Right hindlimb (tissue), 1 donor: ENCODE measurements at places on chromosomes 4 and X.

GRCh38 chr4:151953312-151953711 lies 192.5 kb upstream of the GATB start:
- DNase-seq: no peak

- no peak for DNase-seq
Measured at GRCh38 chrX:29662759-29663503, 552.4 kb upstream of the MAGEB2 start.

GRCh38 chrX:51496501-51497291 lies at the start of gene NUDT11:
Gene NUDT11, minus strand, starts transcription at chrX:51496592. Its CDS starts 148 bp downstream, at chrX:51496444.
- DNase-seq: peak; percentile 85

- no peak for DNase-seq
Measured at GRCh38 chr4:86019362-86019761, 340.5 kb downstream of the MAPK10 start.

DNA sequence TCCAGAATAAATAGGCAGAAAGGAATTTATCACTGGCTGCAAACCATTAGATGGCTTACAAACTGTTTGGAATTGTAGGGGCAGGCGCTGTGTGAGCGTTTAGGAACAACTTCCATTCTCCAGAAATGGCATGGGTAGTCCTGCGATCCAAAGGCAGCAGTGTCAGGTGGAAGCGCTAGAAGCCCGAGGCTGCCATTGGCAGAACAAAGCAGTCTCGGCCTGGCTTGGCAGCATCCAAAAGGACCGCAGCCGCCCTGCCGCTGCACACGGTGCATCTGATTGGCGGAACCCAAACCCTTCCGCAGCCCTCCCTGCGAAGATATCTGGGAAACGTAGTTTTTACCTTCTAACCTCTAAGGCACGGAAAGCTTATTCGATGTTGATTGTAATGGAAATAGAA lies 23.6 kb upstream of the YTHDC1 start:
- peak; percentile 90 for DNase-seq

- no peak for DNase-seq
Measured at GRCh38 chr4:177251237-177251636, 58.4 kb upstream of the NEIL3 start.

- DNase-seq: no peak
Measured at GRCh38 chr4:104749062-104749461, 254.4 kb upstream of the CXXC4 start.

DNA sequence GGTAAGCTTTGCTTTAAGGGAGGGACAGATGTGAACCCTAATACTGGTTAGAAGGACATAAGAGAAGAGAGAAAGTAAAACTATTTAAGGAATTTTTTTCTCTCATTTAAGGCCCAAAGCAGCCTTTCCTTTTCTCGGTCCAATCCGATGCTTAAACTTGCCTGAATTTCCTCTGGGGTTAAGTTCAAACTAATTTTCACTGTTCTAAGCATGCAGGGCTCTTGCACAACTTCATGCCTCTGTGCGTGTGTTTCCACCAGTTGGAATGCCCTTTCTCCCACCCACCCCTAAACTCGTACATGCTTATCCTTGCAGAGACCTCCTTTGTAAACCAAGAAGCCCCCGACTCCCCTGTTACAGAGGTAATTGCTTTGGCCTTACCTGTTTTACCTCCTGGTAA lies 204.7 kb downstream of the CBR4 start:
- no peak for DNase-seq

DNA sequence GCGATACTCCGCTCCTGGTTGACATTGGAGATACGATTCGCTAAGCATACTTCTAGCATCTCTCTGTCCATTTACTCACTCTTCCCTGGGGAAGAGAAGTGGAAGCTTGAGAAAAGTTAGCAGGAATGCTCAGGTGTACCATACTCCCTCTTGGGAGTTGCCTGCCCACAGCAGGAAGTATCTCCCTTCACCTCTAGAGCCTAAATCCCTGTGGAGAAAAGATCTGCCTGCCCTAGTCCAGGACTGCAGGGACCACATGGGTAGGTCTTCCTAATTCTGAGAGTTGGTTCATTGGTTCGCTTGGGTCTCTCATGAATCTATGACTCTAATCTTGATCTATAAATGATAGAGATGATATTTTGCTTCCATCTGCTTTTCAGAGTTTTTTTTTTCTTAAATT lies 26.3 kb upstream of the MAPK10 start:
- no peak for DNase-seq

DNA sequence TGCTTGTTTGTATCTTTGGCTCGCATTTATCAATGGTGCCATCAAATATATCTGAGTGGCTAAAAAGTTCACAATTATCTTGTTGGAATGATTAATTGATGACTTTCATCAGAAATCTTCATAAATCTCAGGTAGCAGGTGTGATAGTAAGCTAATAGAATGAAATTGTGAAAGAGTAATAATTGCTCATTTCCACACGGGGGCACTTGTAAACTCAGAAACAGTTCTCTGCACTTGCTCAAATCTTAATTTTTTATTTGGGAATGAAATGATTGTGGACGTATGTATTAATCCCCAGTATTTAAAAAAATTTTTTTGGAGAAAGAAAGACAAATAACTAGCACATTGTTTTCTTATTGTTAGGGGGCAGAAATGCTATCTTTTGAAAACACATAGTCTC lies 132.8 kb downstream of the DTHD1 start:
- no peak for DNase-seq

GRCh38 chr4:173270312-173271027 lies 63.7 kb downstream of the HMGB2 start:
- DNase-seq: peak; percentile 35

- DNase-seq: no peak
Measured at GRCh38 chrX:64093761-64094160, 111.7 kb downstream of the AMER1 start.

DNA sequence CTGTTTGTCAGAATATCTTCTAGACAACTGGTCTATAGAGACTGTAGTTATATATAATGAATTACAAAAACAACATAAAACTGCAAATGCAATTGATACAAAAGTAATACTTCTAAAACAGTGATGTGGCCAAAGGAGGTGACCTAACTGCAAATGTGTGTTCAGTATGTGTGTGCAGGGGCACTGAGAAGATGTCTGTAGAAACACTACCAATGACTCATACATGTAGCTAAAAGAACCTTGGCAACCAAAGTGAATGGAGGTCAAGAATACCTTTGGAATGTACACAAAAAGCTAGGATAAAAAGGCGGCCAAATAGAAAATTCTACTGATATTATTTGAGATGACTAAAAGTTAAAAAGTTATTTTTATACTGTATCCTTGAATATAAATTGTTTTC lies 261.8 kb downstream of the CAMK2D start:
- no peak for DNase-seq

DNA sequence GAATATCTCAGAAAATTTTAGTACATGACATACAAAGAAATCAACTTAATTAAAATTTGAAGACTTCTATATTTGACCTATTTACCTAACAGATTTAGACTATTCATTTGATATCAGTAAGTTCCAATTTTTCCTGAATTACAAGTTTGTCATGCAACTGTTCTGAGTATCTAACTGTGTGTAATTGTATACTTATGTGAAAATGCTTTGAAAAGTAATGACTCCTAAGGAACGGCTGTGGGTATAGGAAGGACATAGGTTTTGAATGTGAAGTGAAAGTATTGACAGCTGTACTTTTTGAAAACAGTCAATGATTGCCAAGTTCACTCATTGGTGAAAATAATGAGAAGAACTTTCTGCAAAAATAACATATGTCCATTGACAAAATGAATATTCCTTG lies 2.9 kb downstream of the GRIA2 start:
- DNase-seq: no peak

GRCh38 chrX:3811331-3812311 lies 98.2 kb upstream of the PRKX start:
- peak; percentile 31 for DNase-seq

DNA sequence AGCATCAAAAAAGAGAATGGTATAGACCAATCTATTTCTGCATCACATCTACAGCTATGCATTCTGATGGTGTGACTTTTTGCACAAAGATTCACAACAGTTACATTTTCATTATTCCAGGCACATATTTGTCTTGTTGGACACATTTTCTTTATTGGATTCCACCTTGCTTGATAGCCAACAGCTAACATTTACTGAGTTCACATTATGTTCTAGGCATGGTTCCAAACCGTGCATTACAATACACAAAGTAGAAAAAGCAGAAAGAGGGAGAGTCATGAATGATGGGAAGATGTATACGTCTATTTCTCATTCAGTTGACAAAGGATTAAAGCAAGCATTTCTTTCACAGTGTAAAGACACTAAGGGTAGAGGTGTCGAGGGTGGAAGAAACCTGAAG lies 22.9 kb upstream of the CLGN start:
- DNase-seq: no peak

DNA sequence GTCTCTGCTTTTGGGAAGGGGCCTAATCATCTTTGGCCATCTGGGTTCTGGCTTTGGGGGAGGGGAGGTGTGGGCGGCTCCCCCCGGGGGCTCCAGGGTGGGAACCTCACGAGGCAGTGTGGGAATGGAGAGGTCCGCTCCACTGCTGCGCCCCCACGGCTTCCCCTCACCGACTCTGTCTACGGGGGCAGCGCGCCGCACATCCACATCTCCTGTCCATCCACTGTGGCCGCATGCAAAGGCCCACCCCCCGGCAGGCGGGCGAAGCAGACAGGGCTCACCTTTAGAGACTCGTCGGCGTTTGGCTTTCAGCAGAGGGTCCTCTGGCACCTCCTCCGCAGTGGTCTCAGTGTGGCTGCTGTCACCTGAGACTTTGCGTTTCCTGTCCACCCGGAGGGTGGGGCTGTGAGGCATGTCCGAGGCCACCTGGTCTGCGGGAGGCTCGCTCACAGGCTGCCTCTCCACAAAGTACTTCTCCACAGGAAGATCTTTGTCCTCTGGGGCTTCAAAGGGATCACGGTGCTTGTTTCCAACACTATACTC lies 33.6 kb downstream of the BCOR start:
- DNase-seq: no peak

DNA sequence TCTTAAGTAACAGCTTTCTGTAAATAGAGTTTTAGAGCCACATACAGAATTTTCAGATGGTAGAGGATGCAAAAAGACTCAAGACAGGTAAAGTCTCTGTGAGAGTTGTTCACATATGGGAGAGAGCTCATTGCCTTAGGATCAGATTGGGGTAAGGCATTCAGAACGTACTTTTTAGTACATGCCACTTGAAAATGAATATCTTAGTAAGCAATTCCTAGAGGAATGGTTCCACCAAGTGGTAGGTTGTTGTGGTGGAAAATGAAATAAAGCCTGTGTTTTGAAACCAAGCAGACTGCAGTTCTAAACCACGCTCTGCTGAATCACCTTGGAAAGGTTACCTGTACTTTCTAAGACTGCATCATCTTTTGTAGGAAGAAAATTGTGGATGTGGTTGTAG lies 547.0 kb upstream of the LCORL start:
- no peak for DNase-seq

- no peak for DNase-seq
Measured at GRCh38 chr4:78627046-78627965, 75.7 kb downstream of the ANXA3 start.

DNA sequence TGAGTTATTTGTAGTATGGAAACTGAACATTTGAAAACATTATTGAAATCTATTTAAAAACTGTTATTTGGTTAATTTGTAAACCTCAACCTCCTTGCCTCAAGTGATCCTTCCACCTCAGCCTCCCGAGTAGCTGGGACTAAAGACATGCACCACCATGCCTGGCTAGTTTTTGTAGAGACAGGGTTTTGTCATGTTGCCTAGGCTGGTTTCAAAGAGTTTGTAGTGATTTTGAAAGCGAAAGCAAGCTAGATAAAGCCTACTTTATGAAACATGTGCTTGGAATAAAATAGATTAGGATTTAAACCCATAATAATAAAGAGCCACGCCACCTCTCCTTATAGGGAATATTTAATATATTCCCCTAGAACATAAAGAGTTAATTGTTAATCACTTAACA lies 23.5 kb downstream of the ARSJ start:
- DNase-seq: no peak

DNA sequence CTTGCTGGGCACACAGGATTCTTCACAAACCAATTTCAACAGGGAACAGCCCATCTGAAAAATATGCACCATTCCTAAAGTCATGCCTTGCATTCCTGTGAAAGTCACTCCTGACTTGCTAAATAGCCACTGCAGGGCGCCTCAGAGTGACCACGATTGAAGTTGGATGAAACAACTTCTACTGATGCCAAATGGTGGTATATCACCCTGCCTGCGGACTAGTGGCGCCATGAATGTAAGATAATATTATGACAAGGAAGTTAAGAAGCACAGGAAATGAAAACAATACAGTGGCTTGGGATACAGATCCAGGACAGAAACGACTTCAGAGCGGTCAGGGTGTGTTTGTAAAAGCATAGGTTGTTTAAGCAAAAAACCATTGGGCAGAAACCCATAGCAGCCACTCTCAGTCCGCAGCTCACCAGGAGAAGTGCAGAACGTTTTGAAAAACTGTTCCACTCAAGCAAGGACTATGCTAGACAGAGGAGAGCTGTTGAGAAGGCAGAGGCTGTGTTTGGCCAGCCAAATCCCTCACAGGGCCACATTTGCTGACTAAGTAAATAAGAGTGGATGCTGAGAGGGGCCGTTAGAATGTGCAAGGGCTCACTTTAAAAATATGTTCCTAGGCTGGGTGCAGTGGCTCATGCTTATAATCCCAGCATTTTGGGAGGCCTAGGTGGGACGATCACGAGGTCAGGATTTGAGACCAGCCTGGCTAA lies 250.4 kb downstream of the PTTG2 start:
- DNase-seq: no peak

GRCh38 chrX:68902706-68903504 lies 74.1 kb downstream of the EFNB1 start:
- no peak for DNase-seq

DNA sequence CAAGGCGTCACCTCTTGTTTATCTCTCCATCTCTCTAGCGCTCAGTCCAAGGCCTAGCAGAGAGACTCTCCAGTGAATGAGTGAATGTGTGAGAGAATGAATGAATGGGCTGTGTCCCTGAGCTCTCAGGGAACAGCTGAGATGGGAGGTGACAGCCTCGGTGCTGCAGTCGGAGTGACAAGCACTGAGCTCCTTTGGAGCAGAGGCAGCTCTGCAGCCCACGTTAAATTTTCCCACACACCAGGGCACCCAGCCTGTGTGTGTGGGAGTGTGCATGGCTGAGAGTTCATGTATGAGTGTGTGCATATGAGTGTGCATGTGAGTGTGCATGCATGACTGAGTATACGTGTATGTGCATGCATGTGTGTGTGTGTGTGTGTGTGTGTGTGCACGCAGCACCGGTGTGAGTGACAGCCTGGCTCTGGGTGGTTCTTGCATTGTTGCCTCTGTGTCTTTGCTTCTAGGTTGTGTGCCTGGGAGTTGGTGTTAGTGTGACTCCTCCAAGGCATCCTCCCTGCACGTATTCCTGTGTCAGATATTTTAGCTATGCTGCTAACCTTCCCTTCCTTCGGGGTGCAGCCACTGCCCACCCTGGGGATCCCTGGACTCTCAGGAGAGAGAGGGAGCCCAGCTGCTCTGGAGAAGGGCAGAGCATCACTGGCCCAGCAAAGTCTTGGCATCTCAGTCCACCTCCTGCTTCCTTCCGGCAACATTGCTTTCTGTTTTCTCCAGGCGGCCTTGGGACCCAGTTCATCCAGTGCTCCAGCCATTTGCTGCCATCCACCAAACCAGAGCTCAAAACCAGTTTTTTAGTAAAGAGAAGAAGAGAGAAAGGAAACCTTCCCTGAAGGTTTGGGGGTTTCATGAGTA lies 98.6 kb downstream of the PPP2R2C start:
- DNase-seq: no peak

GRCh38 chr4:54581807-54582206 lies 76.0 kb upstream of the KIT start:
- DNase-seq: no peak

GRCh38 chrX:38211891-38212635 lies 8.6 kb downstream of the SRPX start:
- DNase-seq: no peak
